ENCODE measurements at places on chromosomes 13 and 19.

GRCh38 chr13:95264225-95264624, 37.0 kb downstream of the ABCC4 start:
- DNase-seq: no peak

DNA sequence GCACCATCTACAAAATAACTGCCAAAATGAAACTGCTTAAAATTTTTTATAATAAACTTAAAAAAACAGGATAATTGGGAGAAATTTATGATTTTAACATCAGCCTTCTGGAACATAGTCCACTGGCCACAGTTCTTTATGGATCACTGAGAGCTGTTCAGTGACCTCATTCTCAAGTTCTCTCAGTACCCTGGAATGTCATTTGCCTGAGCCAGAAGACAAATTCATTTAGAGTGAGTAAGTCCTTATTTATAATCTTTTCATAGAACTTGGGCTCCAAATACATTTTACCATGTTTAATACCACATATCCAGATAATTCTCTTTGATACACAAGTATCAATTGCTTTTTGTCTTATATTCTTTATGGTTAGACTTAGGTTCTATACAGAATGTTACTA, 87.6 kb downstream of the CAB39L start:
- DNase-seq: no peak

DNA sequence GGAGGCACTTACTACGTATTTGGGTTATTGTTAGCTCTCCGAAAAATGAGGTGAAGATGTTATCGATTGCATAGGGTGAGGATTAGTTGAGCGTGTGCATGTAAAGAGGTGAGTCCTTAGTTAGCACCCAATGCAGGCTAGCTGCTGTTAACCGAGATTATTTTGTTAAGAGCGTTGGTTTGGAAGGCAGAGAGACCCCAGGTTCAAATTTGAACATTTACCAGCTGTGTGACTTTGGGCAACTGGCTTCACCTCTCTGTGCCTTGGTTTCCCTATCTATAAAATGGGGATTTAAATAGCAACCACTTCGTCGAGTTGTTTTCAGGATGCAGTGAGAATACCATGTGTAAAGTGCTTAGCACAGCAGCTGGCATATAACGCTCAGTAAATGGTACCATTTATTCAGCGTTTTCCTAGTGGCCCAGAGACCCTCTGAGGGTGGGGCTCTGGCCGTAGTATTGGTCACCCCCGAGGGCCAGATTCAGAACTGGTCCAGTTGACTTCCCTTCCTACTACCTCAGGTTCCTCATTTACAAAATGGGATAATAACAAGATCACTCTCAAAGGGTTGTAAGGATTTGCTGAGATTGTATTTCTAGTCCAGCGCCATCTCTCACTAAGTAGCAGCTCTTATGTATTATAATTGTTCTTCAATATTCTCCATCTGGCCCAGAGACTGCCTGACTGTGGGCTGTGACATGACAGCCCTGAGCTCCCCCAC, 887 bp downstream of the SIPA1L3 start:
- DNase-seq: no peak

GRCh38 chr13:112684071-112684845, 5.6 kb upstream of the ATP11A start:
- DNase-seq: no peak

GRCh38 chr19:30459859-30460258, 87.7 kb downstream of the ZNF536 start:
- no peak for DNase-seq

DNA sequence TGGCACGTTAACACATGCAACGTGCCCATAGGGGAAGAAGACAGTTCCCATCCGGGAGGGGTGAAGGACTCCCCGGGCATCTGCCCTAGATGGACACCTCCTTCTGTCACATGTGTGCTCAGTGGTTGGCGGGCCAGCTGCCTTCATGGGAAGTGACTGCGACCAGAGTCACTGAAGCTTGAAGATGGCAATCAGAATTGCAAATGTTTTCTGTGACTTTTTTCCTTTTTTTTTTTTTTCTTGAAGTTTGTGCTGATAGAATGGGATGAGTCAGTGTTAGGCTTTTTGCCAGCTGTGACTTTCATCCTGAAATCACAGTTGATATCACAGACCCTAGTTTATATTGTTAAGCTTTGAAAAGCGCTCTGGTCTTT, 109.2 kb upstream of the MCF2L start:
- DNase-seq: no peak

DNA sequence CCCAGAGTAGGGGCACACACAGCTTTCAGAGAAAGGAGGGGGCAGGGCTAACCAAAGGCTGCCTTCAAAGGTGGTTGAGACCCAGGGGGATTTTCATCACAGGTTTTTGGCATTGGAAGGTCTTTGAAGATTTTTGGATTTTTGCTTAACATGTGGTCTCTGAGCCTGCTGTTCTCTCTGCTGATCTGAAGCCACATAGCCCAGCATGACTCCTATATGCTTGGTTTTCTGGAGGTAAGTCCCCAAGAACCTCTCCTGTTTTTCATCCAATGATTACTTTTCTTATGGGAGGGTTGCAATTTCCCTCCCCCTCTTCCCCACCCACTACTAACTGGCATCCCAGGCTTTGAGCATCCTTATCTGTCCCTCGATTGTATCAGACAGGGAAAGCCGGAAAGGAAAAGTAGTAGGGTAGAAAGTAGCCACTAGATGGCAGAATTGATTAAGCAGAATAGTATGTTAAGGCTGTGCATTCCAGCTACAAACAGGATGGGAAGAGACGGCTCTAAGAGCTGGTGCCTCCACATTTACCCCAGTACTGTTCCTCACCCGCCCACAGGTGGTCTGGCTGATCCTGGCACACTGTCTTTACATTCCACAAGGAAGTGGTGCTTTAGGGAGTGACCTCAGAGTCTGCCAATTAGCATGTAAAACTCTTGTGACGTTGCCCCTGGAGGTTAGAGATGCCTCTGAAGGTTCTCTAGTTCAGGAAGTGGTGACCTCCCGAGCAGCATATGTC, 218.9 kb upstream of the EDNRB start:
- peak; percentile 65 for DNase-seq

- no peak for DNase-seq
These were observed at the start of gene TMC4 for GRCh38 chr19:54172471-54173358. TMC4 (minus strand) TSS chr19:54173160; CDS start chr19:54173117, 43 bp downstream.

DNA sequence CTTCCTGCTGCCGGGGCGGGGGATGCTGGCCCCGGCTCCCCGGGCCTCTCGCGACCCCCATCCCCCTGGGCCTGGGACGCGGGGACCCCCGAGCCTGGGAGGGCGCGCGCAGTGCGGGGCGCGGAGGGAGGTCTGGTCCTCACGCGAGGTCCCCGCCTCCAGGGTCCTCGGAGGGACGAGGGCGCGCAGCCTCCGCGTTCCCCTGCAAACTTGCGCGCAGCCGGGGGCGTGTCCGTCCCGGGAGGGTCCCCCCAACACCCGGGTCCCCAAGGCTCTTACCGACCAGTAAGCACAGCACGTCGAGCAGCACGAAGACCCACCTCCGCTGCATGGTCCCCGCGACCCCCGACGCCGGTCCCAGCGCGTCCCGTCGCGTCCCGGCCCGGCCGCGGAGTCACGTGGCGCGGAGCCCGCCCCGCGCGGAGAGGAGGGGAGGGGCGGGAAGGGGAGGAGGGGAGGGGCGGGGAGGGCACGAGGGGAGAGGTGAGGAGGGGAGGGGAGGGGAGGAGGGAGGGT, at the start of gene PLPP2:
Gene PLPP2 (minus strand): TSS at position 398 of the 516 bp plus-strand sequence. CDS start 67 bp downstream, at position 331.
- no peak for DNase-seq

DNA sequence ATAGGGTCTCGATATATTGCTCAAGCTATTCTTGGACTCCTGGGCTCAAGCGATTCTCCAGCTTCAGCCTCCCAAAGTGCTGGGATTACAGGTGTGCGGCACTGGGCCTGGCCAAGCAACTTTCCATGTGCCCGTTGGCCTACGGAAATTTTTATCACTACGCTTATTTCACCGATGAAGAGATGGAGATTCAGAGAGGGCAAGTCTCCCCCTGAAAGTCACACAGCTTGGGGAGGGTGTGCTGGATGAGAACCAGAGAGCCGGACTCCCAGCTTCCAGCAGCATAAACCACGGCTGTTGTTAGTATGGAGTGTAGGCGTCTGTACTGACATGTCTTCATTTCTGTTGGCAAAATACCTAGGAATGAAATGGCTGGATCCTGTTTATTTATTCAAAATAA, 11.8 kb upstream of the GNA11 start:
- no peak for DNase-seq

GRCh38 chr13:28161370-28161769, 23.0 kb downstream of the PAN3 start:
- DNase-seq: no peak

- DNase-seq: peak; percentile 93
These were observed at the start of gene FAM174C for GRCh38 chr19:1275260-1275975. FAM174C (plus strand) TSS chr19:1275530; CDS start chr19:1275550, 20 bp downstream.

- no peak for DNase-seq
These were observed 25.3 kb upstream of the GPR183 start for GRCh38 chr13:99332456-99332855.

GRCh38 chr13:41203810-41204209, 9.4 kb upstream of the KBTBD7 start:
- DNase-seq: no peak

- DNase-seq: no peak
These were observed 29.0 kb upstream of the DCUN1D2 start for GRCh38 chr13:113519556-113519955.

GRCh38 chr13:41960211-41960636, 685 bp downstream of the VWA8 start:
- no peak for DNase-seq

- no peak for DNase-seq
These were observed 50.2 kb downstream of the MTMR6 start for GRCh38 chr13:25237083-25237482.

All from neuronal stem cell (in vitro differentiated cells).